ENCODE measurements at places on chromosomes 16 and 17. TPM values are rescaled to one million over a fixed set of nuclear protein-coding genes. Genes with fewer than 3 reads are reported as not detected.

- no peak for DNase-seq
These were observed 161.0 kb downstream of the FTO start for GRCh38 chr16:53864819-53865493.

- no peak for DNase-seq
These were observed 360.9 kb upstream of the TNRC6C start for GRCh38 chr17:77597418-77598240.

- DNase-seq = no peak
These were observed 1.0 kb downstream of the FOXJ1 start for GRCh38 chr17:76139801-76140660.

GRCh38 chr17:28717578-28718332 is at the start of gene RAB34:
TSS of gene RAB34 (minus strand) at chr17:28717868. CDS start at chr17:28717266, 602 bp downstream.
- peak; percentile 76 for DNase-seq

DNA sequence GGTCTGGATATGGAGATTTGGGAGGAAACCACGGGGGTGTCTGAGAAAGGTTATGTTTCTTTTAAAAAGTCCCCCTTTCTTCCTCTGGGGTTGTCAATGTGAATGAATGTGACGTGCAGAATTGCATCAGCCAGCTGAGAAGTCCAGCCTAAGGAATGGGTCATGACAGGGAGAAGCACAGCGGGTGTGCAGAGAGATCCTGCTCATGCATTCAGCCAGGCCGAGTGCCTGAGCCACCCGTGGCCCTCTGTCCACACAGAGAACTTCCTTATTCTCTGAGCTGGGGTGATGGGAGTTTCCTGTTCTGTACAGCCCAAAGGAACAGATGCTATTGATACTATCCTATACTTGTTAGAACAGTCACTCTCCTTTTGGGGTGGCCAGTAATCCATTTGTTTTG is 117.9 kb downstream of the CPPED1 start:
- DNase-seq = no peak

DNA sequence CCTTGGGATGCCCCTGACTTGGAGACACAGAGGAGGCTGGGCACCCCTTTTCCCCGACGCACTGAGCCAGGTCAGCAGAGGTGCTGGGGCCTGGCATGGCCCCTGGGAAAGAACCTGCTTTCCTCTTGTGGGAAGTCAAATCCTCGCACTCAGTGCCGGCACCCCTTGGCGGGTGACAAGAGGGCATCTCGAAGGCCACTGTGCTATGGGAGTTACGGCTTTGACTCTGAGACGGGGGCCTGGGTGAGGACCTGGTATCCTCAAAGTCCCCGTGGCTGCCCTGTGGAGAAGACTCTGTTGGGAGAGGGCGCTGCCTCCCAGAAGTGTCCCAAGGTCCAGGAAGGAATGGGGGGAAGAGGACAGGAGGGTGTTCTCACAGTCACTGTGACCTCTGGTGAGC is 117.0 kb downstream of the METRNL start:
- DNase-seq = no peak

GRCh38 chr17:43803758-43804157 is 23.5 kb downstream of the CFAP97D1 start:
- DNase-seq = no peak

GRCh38 chr17:3695723-3696411 is at the start of gene P2RX5:
TSS of gene P2RX5 (minus strand) at chr17:3696155. CDS start at chr17:3696005, 150 bp downstream.
- DNase-seq = no peak

GRCh38 chr17:40596261-40596919 is 31.1 kb upstream of the CCR7 start:
- DNase-seq = no peak

DNA sequence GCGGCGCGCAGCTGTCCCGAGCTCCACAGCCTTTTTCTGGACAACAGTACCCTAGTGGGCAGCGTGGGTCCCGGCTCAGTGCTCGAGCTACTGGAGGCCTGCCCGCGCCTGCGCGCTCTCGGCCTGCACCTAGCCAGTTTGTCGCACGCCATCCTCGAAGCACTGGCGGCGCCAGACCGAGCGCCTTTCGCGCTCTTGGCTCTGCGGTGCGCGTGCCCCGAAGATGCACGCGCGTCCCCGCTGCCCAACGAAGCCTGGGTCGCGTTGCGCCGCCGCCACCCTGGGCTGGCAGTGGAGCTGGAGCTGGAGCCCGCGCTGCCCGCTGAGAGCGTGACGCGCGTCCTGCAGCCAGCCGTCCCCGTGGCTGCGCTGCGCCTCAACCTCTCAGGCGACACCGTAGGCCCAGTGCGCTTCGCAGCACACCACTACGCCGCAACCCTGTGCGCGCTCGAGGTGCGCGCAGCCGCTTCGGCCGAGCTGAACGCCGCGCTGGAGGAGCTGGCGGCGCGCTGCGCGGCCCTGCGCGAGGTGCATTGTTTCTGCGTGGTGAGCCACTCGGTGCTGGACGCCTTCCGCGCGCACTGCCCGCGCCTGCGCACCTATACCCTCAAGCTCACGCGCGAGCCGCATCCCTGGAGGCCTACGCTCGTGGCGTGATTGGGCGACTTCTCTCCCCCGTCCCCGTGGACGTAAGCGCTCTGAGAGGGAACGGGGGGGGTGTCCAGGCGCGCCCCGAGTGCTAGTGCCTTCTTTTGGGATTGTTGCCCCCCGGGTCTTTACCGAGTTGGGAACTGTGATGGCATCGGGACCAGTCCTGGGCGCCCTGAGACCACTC is 1.2 kb upstream of the HSF4 start:
- DNase-seq = no peak

- DNase-seq = no peak
These were observed 6.1 kb upstream of the EIF4A3 start for GRCh38 chr17:80153004-80153403.

GRCh38 chr17:64156670-64157069 is 26.7 kb upstream of the ERN1 start:
- no peak for DNase-seq

DNA sequence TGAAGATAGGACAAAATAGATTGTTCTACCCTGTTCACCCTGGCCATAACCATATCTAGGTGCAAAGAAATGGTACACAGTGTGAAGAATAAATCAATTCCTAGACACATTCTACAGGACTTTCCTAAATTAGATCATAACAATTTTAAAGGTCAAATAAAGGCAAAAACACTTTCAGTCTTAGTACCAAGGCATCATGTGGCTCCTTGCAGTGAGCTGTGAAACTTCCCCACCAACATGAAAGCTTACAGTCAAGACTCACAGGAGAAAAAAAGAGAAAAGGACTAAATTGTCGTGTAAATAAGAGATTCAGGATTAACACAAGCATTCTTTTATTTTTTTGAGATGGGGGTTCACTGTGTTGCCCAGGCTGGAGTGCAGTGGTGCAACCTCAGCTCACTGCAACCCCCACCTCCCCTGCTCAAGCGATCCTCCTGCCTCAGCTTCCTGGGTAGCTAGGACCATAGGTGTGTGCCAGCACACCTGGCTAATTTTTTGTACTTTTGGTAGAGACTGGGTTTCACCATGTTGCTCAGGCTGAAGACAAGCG is 14.2 kb downstream of the NSMCE1 start:
- DNase-seq = no peak

DNA sequence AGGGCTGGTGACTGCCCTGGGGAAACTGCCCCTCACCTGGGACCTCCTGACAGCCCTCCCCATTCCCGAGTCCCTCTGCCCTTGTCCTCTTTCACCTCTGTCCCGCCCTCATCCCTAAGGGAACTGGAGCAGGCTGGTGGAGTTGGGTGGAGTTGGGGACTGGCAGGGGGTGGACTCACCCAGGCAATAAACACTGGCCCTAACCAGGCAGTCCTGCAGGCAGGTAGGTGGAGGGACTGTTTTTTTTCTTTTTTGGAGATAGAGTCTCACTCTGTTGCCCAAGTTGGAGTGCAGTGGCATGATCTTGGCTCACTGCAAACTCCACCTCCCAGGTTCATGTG is 11.7 kb downstream of the GCGR start:
- no peak for DNase-seq

GRCh38 chr16:22330326-22330725 is 33.1 kb downstream of the POLR3E start:
- DNase-seq = no peak

DNA sequence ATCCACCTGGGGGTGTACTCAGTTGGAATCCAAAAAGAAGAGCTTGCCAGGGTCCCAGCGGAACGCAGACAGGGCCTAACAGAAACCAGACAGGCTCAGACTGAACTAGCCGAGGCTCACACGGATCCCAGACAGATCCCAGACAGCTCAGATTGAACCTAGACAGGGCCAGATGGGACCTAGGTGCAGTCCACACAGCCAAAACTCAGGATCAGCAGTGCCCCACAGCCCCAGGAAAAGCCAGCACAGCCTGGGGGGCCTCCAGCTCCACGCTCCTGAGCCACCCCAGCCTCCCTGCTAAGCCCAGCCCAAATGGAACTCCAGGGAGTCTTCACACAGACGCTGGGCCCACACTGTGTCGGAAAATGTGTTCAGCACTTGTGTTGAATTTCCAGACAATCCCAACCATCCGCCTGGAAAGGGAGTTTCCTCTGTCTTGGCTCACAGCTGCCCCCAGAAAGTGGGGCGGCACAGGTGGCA is 7.5 kb downstream of the STX1B start:
- no peak for DNase-seq

DNA sequence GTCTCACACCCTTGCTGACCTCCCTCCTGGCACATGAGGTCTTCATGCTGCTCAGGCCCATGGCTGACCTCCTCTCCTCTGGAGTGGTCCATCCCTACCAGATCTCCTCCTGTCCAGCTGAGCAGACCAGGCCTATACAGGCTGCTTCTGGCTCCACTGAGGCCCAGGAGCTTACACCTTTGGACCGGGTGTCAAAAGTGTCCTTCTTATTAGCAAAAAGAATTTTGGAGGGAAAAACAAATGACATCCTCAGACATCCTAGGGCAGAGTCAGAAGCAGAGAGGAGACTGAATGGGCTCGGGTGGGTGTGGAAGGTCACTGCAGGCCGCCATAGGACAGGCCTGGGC is 38.1 kb downstream of the WSB1 start:
- no peak for DNase-seq

GRCh38 chr16:85897382-85897781 is 1.6 kb upstream of the IRF8 start:
- DNase-seq = no peak

GRCh38 chr17:40906613-40907012 is 21.6 kb upstream of the KRT20 start:
- no peak for DNase-seq

DNA sequence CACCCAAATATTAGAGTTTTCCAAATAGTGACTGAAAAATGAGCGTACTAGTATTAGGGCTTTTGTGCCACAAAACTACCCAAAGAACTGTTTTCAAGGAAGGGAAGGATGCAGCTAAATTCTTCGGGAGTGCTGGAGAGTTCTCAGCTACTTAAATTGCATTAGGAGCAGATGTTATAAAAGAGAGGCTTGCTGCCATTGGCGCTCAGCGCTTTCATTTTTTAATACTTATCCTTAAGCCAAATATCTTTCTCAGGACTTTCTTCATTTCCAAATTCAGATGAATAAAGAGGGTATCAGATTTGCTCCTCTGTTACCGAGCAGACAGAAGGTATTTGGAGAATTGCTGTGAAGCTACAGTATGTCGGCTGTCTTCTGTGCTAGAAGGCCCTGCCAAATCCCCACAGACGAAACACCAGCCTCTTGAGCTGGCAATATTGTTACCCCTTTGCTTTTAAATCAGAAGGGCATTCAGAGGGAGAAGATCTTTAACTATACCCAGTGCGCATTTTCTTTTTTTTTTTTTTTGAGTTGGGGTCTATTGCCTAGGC is 47.2 kb upstream of the CLEC18A start:
- no peak for DNase-seq

DNA sequence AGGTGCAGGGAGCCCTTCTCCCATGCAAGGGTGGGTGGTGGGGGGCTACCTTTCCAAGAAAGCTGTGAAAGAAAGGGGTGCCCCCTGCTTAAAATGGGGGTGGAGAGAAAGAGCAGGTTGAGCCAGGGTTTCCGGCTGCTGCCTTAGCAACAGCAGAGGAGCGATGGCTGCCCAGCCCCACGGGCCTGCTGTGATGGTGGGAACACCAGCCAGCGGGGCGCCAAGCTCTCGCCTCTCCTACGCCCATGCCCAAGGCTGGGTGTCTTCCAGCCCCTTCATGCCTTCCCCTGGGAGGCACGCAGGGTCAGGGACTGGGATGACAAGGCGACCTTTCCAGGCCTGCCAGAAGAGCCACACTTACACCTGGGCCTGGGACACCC is 3.0 kb downstream of the FMNL1 start:
- no peak for DNase-seq

GRCh38 chr16:86519007-86519648 is 8.8 kb downstream of the FOXF1 start:
- DNase-seq = no peak

DNA sequence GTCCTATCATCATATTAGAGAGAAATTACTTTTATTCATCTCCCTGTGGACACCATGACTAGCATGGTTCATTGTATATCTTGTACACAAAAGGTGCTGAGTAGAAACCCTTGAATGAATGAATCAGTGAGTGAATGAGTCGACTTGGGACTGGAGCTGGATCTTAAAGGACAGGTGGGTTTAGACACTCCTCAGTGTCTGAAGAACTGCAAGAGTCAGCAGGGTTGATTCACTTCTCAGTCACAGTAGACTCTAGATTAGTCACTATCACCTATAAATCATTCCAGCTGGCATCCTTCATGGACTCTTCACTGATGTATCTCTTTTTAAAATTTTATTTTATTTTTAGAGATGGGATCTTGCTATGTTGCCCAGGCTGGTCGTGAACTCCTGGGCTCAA is 30.1 kb upstream of the PMFBP1 start:
- no peak for DNase-seq

DNA sequence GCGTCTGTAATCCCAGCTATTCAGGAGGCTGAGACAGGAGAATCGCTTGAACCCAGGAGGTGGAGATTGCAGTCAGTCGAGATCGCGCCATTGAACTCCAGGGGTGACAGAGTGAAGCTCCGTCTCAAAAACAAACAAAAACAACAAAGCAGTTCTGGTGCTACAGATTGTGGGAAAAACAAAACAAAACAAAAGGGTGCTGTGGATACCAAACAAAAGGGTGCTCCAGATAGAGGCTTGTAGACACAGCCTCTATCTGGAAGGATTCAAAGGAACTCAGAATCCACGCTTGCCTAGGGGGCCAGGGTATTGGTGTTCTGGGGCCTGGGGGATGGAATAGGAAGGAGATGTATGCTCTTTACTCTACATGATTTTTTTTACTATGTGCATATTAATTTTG is 2.5 kb downstream of the MYLK3 start:
- DNase-seq = no peak

The ASIC2 gene
- not detected for total RNA-seq

The KRT12 gene
- total RNA-seq = not detected

The MPV17L gene
- total RNA-seq = 2.8 TPM

The OR4D1 gene
- not detected for total RNA-seq

The EPOP gene
- 11.6 TPM for total RNA-seq

The NTN1 gene
- 0.69 TPM for total RNA-seq

The KCNJ18 gene
- not detected for total RNA-seq

The FSCN2 gene
- total RNA-seq = 0.46 TPM

The MEOX1 gene
- total RNA-seq = not detected

The CDRT15L2 gene
- not detected for total RNA-seq

The SOX15 gene
- total RNA-seq = not detected

The CLEC18B gene
- 0.42 TPM for total RNA-seq

Measured in NCI-H460 (cell line).